ENCODE measurements at places on chromosomes 5 and 9.

- no peak for DNase-seq
These were observed 48.2 kb downstream of the P4HA2 start for GRCh38 chr5:132179405-132179804.

- DNase-seq, result no peak
These were observed 18.5 kb upstream of the TOR2A start for GRCh38 chr9:127753622-127754021.

- DNase-seq, result no peak
These were observed 72.4 kb upstream of the NTRK2 start for GRCh38 chr9:84597131-84597530.

DNA sequence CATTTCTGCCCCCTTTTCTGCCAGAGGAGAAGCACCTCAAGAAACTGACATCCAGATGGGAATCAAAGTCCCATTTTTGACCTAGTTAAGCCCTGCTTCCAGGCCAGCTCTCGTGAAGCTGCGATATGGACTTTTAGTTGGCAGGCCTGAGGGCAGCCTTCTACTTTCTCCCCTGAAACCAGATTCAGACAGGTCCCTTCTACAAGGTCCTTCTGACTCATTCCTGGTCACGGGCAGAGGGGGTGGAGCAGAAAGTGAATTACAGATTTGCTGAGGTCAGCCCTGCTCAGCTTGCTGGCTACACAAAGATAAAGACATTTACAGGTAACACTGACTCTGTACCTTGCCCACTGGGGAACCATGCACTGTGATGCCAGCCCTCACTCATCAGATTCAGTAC is 52.8 kb upstream of the TUT7 start:
- DNase-seq, result no peak

DNA sequence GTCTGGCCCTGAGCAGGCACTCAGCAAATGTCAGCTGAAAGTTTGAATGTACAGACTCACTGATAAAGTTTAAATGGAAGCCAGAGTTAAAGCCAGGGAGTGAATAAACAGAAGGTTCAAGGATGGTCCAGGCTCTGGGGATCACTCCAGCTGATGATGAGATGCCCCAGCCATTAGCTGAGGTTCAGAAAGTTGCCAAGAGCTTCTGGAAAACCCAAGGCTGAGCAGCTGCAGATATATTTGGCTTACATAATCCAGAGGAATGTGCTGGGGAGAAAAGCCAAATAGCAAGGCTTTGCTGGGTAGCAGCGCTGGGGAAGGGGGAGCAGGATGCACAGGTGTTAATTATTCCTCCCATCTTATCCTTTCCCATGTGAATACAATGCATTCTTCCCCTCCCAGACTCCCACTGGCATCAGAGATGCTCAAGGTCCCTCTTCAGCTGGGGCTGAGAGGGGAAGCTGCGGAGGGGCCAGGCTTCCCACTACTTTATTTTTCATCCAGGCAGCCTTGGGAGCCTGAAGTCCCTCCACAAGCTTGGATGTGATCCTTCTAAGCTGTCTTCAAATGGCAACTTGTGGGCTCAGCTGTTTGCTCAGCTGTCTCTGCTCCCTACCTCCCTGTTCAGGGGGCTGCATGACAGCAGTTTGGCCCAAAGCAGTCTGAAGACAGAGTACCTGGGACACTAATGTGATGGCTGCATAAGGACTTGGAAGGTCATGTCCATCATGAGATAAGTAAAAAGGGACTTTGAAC is 341.2 kb downstream of the TRIM32 start:
- DNase-seq, result no peak

DNA sequence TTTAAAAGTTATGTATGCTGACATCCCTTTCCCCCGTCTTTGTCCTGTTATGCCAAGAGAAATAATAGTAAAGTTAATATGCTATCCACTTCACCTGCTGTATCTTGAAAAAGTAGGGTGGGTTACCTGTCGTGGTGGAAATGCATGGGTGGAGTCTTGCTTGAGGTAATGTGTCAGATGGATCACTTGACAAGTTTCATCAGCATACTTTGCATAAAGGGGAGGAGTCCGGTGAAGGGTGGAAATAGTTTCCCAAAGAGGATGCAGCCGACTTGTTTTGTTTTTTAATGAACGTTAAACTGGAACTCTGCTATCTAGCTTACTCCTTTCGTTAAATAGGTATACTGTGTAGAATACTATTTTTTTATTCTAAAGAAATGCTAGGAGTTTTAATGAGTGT is 9.0 kb upstream of the DMRT3 start:
- DNase-seq, result no peak
